ENCODE measurements at places on chromosomes 11 and 22.

DNA sequence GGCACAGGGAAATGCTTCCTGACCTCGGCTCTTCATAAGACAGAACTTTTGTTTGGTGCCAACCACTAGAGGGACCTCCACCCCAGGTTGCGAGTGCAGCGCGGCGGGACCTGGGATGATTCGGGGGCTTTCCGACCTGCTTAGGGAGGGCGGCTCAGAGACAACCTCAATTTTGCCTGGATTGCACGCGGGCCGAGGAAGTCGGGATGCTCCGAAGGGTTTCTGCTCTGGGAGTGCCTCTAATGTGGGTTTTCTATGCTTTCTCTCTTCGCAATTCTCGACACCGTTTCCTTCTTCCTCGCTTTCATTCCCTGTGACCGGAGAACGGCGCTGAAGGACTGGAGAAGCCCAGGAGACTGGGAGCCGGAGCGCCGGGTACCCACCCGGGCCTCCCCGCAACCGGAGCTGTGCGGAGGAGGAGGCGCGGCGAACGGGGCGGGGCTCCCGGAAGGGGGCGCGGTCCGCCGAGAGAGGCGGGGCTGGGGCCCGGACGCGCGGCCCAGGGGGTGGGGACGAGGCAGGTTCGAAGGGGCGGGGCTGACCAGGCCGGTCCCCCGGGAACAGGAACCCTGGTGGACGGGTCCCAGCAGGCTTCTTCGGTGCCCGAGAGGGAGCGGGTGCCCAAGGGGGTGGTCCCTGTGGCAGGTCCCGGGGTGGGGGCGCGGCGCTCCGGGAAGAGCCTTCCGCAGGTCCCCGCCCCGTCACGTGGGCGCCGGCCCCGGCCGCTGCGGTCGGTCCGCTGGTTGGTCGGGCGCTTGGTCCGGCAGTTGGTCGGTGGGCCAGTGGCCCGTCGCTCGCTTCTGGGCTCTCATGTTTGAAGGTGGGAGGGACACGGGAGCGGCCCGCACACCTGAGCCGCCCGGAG is at the start of gene PPFIBP2:
Gene PPFIBP2 (plus strand): TSS at position 766 of the 865 bp plus-strand sequence. CDS start 35,477 bp downstream, outside the sequence.
- DNase-seq = peak; percentile 31

DNA sequence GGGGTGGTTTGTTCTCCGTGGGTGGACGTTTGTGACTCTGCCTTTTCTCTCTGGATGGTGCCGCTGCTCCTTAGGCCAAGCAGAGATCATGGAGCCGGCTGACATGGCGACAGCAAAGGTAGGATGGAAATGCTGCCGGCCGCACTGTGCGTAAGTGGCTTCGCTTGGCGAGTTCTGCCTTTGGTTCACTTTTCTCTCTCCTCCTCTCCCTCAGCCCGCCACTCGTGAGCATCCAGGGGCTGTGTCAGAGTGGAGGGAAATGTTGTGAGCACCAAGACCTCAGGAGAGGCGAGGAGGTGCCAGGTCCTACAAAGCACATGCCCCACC is 80.5 kb downstream of the GRAMD1B start:
- DNase-seq = no peak

DNA sequence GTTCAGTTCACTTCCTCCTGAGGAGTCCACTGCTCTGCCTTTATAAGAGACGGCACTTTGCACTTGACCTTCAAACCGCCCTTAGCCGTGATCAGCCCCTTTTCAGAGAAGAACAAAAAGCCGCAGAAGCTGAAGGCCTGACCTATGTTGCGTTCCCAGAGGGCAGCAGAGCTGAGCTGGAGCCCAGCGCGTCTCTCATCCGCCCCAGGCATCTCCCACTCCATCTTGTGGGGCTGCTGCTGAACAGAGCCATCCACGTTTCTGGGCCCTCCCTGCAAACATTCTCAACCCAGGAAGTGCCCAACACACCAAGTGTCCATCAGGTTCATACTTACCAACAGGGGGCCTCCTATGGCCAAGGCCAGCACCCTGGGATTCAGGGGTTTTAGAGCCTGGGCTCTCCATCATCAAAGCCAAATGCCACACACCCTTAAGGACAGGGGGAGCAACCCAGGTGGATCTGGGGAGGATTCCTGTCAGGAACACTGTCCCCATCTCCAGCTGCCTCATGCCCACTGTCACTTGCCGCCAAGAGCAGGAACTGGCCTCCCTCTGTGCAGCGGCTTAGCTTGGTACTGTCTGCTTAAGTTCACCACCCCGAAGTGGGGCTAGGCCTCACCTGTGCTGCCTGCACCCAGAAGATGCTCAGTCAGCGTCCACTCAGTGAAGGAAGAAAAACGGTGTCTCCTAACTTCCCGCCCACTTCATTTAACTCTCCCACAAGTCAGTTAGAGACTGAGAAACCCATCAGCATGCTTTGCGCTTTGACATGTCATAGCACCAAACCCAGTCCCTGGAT is 16.0 kb upstream of the EFCAB6 start:
- DNase-seq = no peak

DNA sequence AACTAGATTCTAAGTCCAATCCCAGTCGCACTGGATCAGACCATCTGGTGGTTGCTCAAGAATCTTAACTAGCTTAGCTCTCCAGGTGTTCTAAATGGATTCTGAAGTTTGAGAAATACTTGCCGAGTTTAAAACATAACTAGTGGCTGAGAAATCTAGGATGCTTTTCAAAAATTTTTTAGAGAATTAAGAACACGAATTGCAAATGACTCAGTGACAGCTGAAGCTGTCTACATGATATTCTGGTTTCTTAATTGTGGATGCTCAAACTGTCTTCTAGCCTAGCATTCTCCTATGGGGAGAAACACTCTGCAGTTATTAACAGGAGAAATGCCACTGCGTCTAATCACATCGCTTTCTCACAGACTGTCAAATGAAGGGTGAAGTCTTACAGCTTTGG is 20.2 kb upstream of the TP53AIP1 start:
- DNase-seq = no peak

DNA sequence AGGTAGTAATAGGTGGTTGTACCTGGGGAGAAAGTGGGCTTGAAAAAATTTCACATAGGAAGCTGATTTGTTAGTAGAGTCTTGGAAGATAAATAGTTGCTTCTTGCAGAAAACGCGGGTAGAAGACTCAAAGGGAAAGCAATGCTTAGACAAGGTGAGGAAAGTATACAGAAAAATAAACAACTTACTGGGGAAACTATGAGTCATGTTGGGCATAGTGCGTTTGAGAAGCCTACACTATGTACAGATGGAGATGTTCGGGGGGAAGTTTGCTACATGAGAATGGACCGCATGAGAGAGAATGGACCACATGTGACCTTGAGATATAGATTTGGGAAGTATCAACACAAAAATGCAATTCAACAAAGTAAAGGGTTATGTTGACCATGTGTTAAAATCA is 86.7 kb upstream of the DDI1 start:
- no peak for DNase-seq

DNA sequence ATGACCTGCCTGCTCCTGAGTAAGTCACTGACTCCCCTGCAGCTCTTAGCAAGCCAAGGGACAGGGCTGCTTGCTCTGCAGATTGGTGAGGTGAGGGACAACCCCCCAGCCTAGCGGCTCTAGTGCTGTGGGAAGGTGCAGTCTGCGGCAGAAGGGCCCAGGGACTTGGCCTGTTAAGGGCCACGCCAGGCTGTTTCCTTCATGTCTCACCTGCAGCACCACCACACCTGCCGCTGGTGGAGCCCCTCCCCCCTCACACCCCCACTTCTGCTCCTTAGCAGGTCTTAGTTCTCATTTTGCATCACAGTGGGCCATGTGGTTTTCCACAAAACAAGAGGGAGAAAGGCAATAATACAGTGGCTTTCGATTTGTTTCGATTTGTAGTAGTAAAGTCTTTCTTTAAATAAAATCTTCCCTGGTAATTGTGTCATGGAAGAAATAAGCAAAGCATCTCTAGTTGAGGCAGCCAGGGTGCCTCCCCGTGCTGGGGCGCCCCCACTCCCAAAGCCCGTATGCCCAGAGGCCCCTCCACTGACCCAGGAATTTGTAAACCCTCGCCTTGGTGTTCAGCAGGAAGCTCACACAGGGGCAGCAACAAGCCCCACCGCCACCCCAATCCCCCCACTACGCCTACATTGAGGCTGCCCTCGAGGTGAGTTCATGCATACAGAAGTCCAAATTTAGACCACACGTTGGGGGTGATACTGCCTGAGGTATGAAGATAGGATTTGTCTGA is 86.5 kb upstream of the CLDN5 start:
- DNase-seq = no peak

Measured in kidney glomerular epithelial cell (primary cell).